ENCODE measurements at places on chromosomes 4 and X.

DNA sequence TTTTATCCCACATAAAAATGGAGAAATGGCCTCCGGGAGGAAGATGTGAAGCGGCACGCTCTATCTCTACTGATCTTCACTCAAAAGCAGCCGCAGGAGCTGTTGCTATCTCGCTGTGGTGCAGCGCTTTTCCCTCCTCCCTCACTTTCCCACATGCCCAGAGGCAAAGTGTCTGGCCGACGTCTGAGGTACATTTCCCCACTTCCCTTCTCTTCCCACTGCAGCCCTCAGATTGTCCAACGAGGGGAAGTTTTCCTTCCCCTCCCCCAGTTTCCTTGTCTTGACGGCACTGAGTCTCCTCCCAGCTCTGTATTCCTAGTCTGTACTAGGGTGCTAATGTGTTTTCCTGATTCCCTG is 660 bp upstream of the COL25A1 start:
- no peak for DNase-seq

GRCh38 chr4:53500546-53500945 is 90.7 kb downstream of the LNX1 start:
- DNase-seq: no peak

GRCh38 chr4:85968945-85969819 is 390.7 kb downstream of the MAPK10 start:
- no peak for DNase-seq

- DNase-seq: no peak
Observed at GRCh38 chrX:11465648-11466411, 172.6 kb downstream of the AMELX start.

DNA sequence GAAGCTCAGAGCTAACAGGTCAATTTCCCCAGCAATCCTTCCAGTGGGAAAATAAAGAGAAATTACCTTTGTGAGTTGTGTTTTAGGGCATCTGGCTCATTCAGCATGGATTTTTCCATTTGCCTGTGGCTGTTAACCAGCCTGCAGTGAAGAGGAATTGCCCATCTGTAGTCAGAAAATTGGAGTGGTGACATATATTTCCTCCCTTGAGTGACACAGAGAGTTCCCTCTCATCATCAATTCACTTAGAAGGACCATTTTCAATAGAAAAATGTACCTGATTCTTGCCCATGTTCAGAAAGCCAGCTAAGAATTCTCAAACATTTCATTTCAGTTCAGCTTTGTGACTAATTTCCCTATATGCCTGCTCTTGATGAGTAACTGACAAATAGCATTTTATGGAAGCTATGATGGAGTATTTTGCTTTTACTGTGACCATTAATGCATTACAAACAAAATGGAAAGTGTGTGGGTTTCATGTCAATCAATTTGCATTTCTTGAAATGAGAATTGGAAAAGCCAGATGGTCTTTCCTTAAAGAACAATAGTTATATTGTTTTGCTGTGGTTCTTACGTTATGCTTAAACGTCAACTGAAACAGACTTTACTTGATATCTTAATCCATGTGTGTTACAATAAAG is 155.8 kb downstream of the NWD2 start:
- DNase-seq: no peak

- DNase-seq: no peak
Observed at GRCh38 chrX:119726900-119727555, 31.4 kb upstream of the SOWAHD start.

- DNase-seq: no peak
Observed at GRCh38 chr4:13530823-13531624, 13.3 kb downstream of the NKX3-2 start.

DNA sequence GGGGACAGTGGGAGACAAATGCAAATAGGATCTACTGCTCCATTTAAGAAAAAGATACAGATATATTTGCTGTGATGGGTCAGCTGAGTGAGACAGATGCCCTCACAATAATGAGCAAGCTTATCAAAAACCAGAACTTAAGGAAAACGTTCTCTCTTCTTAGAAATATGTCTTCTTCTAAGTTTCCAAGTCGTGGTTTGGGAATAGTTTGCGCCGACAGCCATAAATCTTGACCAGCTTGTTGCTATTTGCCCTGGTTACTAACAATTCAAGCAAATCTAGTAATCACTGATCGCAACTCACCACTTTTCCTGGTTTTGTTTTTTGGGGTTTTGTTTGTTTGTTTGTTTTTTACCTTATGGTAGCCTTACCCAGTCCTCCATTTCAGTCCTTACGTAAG is 67.6 kb upstream of the GUCY1A1 start:
- no peak for DNase-seq

- no peak for DNase-seq
Observed at GRCh38 chrX:33726281-33727160, 405.6 kb downstream of the FAM47A start.

DNA sequence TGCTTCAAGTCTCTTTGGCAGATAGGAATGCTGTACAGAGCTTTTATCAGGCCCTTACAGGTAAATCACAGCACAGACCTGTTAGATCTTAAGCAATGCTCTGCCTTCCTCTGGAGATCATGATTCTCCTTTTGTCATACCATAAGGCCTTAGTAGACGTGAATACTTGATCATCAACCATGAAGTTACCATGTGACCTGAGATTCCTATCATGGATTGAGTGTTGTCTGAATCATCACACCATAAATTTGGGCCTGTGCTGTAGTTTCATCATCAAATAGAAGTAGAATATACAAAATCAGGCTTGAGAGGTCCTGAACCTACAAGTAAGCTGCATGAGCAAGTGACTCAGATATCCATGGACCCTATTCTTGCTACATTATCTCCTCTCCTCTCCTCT is 466.8 kb upstream of the INTU start:
- DNase-seq: no peak

GRCh38 chr4:30718021-30718542 is 2.1 kb upstream of the PCDH7 start:
- DNase-seq: no peak

DNA sequence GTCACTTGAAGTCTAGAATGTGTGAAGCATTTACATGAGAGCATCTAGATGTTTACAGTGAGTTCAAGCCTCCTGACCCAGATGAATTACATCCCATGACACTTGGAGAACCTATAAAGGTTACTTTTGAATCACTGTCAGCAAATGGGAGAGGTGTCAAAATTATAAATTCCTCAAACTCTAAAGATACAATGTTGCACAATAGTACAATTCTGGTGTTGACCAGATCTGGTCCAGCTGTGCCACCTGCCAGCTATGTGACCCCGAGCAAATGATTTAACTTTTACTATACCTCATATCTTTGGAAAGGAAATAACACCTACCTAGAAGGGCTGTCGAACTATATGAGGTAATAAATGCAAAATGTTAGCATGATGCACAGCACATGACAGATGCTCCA is 69.8 kb downstream of the JADE1 start:
- DNase-seq: no peak

DNA sequence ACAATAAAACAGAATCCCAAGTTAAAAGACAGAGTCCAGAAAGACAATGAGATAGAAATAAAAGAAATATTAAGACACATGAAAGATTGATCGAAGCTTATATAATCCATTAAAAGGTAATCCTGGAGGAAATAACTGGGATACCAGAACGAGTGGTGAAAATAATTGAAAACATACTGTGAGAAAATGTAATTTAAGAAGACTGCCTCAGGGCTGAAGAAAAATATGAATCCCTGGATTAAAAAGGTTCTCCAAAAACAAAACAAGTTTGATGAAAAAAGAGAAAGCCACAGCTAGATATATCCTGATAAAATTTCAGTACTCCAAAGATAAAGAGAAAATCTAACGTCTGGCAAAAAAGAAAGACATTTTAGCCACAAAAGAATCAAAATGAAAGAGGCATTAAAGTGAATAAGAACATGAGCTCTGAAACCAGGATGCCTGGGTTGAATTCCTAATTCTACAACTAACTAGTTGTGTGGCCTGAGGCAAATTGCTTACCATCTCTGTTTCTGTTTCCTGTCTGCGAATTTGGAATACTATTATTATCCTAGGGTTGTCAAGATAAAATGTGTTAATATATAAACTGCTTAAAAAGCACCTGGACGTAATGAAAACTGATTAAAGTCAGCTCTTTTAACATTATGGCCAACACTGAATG is 5.5 kb downstream of the DDX60L start:
- no peak for DNase-seq

All from activated naive CD8-positive, alpha-beta T cell treated with anti-CD3 and anti-CD28 coated beads, Interleukin-2, amount 50 U/mL, for 16 hours (primary cell).